ENCODE measurements at places on chromosomes 1 and 21.

GRCh38 chr21:43971201-43971991 lies 40.7 kb upstream of the TRAPPC10 start:
- no peak for DNase-seq

- DNase-seq, result no peak
These were observed 1.6 kb upstream of the SLC19A1 start for GRCh38 chr21:45543710-45544448.

DNA sequence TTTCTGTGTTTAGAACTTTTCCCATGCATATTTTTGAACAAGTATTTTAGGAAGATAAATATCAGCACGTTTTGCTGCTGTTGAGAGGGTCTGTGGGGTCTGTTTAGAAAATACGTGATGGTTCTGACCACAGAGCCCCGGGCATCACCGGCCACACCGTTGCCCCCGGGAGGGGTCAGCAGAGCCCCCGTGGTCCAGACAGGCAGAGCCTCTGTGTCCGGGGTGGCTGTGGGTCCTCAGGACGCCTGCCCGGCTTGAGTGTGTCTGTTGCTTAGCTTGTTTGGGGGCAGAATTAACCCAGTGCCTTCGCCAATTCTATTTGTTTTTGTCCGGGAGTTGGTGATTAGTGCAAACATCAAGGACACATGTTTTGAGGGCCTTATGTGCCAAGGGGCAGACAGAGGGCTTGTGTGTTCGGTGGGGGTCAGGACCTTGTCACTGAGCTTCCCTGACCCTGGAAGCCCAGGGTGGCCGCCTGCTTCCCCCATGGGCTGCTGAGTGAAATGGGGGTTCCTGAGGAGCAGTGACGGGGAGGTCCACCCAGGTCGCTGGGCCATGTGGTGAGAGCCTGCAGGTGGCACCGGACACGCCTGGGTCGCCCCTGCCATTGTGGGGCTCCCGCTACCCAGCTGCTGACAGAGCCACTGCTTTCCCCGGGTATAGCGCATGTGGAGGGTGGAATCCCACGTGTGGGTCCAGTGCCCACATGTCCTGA lies 122.2 kb downstream of the SIK1 start:
- no peak for DNase-seq

DNA sequence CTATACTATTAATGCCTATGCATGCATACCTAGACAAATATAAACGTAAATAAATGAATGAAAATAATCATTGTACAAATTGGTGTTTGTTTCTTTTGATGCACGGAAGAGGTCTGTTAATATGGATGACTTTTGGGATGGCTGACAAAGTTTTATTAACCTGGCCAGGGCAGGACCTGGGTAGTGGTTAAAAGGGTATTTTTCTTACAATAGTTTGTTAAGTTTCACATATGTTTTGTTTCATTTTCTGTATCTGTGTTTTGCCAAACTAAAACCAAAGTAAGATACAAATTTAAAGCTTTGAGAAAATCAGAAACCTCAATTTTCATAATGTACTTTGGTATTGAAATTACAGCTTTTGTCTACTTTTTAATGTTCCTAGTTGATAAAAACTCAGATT lies 222.7 kb upstream of the OLFM3 start:
- DNase-seq, result no peak

- no peak for DNase-seq
These were observed 91.6 kb upstream of the UBE2U start for GRCh38 chr1:64111787-64112186.

GRCh38 chr1:28853093-28853742 lies 41.2 kb downstream of the OPRD1 start:
- no peak for DNase-seq

DNA sequence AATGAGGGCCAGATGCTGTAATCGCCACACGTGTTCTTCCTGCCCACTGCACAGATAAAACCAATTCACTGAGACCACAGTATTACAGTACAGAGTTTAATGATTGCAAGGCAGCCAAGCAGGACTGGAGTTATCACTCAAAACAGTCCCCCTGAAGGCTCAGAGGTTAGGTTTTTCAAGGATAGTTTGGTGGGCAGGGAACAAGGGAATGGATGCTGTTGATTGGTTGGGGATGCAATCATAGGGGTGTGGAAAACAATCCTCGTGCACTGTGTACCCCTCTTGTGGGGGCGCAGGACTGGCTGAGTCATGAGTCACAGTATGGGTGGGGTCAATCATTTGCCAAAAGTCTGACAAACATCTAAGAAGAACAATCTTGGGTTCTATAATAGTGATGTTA lies 12.4 kb upstream of the USP1 start:
- DNase-seq, result peak; percentile 29

DNA sequence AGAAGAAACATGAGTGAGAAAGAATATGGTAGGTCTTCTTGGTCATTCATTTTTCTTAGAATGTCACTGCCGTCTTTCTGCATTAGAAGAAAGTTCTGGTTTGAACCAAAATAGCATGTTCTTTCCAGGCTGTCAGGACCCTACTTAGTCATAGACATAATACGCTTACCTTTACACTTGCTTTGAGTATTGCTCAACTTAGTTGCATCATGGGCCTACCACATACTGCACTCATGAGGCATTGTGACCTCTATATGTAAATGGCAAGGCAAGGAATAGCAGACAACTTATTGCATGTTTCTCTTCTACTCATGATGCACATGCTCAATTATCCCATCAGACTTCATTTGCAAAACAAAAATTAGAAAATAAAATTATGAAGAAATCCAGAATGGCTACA lies 415.0 kb downstream of the HLX start:
- no peak for DNase-seq

GRCh38 chr1:186888367-186888766 lies 59.6 kb downstream of the PLA2G4A start:
- no peak for DNase-seq

GRCh38 chr1:94413311-94413710 lies 4.9 kb upstream of the ABCD3 start:
- no peak for DNase-seq

DNA sequence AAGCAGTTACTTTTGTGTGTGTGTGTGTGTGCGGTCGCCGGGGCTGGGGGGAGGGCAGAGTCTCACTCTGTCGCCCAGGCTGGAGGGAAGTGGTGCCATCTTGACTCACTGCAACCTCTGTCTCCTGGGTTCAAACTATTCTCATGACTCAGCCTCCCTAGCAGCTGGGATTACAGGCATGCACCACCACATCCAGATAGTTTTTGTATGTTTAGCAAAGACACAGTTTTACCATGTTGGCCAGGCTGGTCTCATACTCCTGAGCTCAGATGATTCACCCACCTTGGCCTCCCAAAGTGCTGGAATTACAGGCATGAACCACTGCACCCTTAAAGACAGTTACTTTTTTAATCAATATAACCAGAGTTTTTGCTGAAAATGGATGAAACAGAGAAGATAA lies 207.0 kb downstream of the PTPRC start:
- no peak for DNase-seq

DNA sequence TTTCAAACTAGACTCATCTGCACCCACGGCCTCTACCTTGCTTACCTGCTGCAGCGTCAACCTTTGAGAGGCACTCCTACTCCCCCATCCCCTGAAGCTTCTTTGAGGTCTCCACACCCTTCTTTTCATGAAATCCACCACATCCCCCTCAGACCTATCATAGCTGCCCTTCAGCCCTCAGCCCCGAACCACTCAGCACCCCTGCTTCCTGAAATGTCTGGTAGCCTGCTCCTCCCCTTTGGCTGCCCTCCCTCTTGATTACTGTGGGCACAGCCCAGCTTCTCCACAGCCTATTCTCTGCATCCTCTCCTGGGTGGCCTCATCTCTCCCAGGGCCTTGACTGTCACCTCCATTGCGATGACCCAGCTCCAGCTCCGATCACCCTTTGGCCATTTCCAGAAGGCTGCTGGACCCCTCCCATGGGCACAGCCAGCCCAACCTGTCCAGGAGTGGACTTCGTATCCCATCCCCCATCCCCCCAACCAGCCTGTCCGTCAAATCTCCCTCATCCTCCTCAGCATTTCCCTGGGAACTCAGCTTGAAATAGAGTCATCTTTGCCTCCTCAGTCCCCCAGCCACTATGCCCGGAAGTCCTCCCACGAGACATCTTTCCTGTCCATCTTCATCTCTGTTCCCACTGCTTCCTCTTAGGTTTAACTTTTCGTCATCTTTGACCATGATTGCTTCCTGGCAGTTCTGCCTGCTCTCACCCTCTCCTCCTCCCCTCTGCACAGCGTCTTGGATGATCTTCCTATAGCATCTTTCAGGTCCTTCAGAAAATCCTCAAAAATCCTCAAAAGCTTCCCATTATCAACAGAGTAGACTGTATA lies 6.1 kb upstream of the ADORA1 start:
- DNase-seq, result no peak

DNA sequence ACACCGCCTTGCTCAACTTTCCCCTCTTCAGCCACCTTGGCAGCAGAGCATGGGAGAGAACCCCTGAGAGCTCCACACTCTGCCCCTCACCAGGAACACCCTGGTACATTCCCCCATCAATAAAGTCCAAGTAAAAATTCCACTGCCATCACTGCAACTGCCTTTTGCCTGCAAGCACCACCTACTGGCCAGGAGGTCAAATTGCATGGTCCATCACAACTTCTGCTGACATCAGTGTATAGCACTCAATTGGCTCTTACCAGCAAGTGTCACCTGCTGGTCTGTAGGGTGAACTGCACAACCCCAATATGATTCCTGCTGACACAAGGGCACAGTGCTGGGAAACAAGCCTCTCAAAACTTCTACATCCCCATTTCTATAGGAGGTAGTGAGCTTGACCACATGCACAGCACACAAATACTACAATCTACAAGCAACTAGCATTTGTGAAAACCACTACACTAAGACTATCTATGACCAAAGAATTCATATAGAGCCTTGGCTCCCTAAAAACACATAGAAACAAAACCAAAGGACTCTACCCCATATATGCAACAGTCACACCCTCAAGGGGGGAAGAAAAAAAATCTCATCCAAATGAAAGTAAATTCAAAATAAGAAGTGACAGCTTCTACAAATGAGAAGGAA lies 69.2 kb downstream of the FASLG start:
- peak; percentile 63 for DNase-seq

DNA sequence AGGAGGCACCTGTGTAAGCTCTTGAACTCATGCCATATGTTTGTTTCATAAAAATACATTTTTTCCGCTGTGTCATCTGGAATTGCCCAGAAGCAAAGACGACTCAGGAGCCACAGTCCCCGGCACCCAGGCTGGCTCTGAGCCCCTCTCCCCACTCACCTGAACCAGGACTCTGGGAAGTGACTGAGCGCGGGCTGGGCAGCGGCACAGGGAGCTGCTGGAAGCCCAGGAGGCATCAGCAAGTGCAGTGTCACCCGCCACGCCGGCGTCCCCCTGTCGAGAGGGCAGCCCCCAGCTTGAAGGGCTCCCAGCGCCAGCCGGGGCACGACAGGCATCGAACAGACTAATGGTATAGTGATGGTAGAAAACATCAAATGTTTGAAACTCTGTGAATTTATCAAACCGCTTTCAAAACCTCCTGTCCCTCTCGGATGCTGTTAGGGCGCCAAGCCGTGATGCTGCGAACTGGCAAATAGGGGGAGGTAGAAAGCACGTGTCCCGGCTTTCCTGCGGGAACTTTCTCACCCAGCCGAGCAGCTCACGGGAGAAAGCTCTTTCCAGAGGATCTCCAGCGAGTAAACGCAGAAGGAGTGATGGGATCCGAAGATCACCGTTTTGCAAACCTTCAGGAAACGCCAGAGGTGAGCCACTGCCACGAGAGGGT lies 57.8 kb upstream of the COL18A1 start:
- DNase-seq, result no peak

DNA sequence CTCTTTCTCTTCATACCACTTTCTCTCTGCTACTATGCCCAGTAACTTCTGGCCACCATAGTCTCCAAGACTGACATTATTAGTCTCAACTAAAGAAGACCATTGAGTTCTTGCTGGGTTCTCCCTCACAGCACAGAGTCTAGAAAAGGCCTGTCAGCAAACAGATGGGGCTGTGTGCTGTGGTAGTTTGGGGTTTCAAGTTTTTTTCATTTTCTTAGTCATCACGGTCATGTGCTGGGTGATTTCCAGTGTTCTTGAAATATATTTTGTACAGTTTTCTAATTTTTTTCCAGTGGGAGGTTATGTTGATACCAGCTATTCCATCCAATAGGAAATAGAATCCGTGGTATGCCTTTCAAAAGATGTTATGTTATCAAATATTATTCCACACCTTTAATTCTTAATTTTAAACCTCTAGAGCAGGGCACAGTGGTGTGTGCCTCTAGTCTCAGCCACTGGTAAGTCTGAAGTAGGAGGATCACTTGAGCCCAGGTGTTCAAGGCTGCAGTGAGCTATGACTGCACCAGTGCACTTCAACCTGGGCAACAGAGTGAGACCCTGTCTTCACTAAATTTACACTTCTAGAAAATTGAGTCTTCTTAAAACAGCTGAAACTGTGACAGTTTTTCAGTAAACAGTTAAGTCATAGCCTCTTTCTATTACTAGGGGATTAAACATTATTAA lies 8.3 kb downstream of the CFHR2 start:
- no peak for DNase-seq

GRCh38 chr1:105102371-105102770 lies 1352.7 kb downstream of the AMY1C start:
- peak; percentile 48 for DNase-seq

DNA sequence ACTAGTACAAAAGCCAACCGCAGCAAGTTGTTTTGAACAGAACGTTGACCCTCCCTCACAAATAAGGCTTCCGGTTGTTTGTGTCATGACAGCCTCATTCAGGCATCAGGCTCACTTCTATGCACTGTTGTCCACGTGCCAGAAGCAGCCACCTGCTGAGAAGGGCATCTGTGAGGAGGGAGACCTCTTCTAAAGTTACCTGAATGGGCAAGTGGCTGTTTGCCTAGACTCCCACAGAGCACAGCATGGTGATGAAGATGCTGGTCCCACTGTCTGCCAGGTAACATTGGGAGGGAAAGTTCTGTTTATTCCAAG lies 176.1 kb downstream of the CLIC6 start:
- no peak for DNase-seq

DNA sequence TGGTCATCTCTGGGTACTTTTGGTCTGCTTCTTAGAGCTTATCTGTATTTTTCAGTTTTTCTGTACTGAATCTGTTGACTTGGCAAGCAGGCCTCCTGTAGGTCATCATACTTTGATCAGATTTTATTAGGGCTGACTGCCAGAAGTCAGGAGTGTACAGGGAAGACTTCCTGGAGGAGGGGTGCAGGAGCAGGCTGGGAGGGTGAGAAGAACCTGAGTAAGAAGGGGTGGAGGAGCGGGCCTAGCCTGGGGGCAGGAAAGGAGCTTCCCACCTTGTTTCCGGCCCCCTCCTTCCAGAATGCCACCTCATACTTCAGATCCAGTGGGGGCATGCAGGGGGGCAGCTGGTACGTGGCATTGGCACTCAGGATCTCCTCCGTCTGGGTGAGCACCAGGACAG lies 18.3 kb upstream of the IL22RA1 start:
- DNase-seq, result no peak

GRCh38 chr1:145916745-145917144 lies 1.8 kb downstream of the PEX11B start:
- no peak for DNase-seq

- DNase-seq, result no peak
These were observed 353.2 kb downstream of the PLPP3 start for GRCh38 chr1:56225964-56226815.
